ENCODE measurements at places on chromosomes 13 and 19.

DNA sequence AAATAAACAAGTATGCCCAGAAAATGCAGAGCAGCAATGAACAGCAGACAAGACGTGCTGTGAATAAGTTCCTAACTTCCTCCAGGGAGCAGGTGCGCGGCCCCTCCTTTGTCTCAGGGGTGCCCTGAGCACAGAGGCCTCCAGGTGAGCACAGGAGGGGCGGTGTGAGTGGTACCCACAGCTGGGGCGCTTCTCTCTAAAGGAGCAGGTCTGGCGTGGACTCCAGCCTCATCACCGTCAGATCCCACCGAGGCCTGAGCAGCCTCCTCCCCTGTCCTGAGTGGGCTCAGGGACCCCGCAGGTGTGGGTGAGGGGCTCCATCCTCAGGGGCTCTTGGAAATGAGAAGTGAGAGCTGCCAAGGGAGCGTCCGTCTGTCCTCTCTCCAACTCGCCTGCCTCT lies 3.2 kb downstream of the LILRA5 start:
- DNase-seq = no peak

GRCh38 chr19:18846862-18847548 lies 15.2 kb downstream of the UPF1 start:
- peak; percentile 62 for DNase-seq

DNA sequence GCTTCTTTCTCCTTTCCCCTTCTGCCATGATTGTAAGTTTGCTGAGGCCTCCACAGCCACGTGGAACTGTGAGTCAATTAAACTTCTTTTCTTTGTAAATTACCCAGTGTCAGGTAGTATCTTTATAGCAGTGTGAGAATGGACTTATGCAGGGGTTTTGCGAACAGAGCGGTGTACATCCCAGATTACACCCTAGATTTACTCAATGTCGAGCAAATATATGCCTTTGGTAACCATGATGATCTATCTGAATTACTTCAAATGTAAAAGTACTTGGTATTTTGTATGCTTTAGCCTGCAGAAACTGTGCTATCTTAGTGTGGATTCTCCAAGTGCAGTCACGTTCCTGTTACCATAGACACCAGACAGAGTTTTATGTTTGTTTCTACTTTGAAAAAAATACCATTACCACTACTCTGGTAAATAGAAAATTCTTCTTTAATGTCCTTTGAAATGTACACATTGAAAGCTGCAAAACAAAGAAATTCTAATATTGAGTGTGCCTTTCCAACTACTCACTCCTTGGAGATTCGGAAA lies 510.4 kb upstream of the ARGLU1 start:
- no peak for DNase-seq

- peak; percentile 93 for DNase-seq
Observed at GRCh38 chr19:10928563-10929401, at the start of the genes TIMM29 and YIPF2. Gene TIMM29, plus strand, starts transcription at chr19:10928811. Its CDS starts 12 bp downstream, at chr19:10928823. Gene YIPF2, minus strand, starts transcription at chr19:10928639. Its CDS starts 229 bp downstream, at chr19:10928410.

DNA sequence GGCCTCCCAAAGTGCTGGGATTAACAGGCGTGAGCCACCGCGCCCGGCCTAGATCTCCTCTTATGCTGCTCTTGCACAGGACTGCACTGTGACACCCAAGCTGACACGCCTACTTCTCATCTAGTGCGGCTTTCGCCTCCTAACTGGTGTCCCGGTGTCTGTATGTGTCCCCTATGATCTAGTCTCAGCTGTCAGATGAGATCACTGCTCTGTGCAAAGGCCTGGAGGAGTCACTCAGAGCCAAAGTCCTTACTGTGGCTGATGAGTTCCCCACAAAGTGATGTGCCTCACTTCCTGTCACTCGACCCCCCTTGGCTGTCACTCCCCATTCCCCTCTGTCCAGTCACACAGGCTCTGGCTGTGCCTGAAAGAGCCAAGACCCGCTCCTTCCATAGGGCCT lies 2.5 kb downstream of the ZNF556 start:
- DNase-seq = no peak

DNA sequence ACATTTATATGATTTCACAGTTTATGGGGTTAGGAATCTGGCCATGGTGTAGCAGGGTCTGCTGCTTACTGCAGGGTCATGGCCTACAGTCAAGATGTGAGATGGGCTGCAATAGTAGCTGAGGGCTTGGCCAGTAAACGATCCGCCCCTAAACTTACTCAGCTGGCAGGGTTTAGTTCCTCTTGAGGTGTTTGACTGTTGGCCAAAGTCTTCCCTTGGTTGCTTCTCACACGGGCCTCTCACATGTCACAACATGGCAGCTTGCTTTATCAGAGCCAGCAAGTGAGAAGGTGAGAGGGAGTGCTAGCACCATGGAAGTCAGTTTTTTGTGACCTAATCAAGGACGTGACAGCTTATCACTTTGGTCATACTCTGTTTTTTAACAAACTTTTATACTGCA lies 77.1 kb downstream of the DNAJC3 start:
- DNase-seq = no peak

DNA sequence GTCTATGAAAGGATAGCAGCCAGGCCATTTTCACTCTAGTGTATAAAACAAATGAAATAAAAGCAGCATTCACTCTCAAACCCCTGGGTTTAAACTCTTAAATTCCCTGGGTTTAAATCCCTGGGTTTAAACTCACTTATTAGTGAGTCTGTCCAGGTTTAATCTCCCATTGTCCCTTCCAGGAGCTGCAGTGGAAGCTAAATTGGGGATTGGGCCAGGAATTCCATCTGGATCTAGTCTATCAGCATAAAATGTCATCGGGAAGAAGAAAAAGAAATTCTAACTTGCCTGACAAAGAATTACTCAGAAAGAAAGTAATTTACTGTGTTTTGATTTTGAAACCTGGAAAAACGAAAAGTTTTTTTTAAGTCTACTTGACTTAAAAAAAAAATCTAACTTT lies 54.8 kb downstream of the FRY start:
- DNase-seq = no peak

DNA sequence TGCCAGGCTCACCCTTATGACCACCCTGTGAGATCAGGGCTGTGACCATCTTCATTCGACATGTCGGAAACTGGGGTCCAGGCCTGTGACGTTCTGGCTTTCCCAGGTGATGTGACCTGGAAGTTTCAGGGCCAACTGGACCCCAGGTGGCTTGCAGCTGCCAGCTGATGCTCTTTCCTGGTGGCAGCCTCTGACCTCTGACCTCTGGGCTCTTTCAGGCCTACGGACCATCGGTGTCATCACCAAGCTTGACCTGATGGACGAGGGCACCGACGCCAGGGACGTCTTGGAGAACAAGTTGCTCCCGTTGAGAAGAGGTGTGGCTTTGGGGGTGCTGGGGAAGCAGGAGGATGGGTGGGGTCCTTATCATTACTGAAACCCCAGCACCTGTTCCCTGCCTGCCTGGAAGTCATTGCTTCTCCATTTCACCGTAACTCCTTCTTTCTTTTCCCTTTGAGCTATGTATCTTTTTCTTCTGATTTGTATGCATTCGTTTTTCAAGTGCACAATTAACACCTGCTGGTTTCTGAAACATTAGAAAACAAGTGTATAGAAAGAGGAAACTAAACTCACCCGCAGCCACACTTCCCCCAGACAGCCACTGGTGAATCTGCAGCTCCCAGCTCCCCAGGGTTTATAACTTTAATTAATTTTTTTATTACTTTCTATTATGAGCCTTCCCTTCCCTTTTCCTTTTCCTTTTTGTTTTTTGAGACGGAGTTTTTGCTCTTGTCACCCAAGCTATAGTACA lies 58.9 kb downstream of the TMED1 start:
- no peak for DNase-seq

DNA sequence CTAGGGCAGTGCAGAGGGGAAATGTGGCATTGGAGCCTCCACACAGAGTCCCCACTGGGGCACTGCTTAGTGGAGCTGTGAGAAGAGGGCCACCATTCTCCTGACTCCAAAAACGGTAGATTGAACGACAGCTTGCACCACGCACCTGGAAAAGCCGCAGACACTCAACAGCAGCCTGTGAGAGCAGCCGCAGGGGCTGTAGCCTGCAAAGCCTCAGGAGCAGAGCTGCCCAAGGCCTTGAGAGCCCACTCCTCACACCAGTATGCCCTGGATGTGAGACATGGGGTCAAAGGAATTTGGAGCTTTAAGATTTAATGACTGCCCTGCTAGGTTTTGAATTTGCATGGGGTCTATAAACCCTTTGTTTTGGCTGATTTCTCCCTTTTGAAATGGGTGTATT lies 31.7 kb downstream of the NEK5 start:
- DNase-seq = no peak

- DNase-seq = no peak
Observed at GRCh38 chr13:36879218-36879938, 40.7 kb downstream of the SMAD9 start.

DNA sequence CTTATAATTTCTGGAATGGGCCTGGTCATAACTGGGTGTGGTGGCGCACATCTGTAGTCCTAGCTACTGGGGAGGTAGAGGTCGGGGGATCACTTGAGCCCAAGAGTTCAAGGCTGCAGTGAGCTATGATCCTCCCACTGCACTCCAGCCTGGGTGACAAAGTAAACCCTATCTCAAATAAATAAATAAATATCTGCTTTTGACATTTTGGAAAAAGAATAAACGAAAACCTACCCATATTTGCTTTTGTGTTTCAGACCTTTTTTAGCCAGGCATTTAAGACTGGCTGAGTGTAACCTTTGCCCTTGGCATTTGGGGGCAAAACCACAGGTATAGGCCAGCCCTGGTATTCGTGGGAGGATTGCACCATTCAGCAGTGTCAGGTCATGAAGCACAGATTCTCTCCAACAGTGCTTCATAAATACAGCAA lies 14.8 kb upstream of the RCBTB2 start:
- DNase-seq = no peak

GRCh38 chr19:38509027-38509426 lies 75.5 kb downstream of the RYR1 start:
- no peak for DNase-seq

DNA sequence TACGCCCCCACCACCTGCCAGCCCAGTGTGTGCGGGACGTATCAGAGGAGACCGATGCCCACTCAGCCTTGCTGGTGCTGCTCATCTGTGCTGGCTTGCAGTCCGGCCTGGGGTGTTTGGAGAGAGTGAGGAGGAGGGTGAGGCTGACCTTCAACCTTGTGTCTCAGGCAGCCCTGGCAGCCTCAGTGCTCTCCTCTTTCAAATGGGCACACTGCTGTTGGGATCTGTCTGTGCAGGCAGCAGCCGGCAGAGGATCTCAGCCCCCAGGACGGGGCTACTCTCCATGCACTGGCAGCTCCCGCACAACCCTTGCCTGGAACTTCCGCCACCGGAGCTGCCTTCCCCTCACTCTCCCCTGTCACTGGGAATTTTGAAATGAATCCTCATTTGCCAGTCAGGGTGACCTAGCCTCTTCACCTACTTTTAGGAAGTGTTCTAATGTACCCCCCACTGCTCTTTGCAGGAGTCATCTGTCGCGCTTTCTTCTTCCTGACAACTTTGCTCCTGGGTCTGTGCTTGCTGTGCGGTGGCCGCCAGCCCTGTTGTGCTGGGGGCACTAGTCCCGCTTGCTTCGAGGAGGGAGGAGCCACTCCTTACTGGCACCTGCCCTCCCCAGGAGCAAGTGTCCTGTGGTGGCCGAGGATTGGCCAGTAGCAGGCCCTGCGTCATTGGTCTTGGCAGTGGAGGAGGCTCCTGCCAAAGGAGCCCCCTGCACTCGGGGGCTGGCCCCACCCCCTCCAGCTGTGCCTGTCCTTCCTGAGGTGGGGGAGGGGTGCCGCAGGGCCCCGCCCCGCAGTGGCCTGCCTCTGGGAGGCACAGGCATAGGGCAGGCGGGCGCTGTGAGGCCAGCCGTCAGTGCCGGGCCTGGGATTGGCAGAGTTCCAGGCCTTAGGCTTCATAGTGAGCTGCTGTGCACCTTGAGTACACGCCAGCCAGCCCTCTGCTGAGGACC lies 53.4 kb downstream of the TSSK6 start:
- DNase-seq = peak; percentile 29

DNA sequence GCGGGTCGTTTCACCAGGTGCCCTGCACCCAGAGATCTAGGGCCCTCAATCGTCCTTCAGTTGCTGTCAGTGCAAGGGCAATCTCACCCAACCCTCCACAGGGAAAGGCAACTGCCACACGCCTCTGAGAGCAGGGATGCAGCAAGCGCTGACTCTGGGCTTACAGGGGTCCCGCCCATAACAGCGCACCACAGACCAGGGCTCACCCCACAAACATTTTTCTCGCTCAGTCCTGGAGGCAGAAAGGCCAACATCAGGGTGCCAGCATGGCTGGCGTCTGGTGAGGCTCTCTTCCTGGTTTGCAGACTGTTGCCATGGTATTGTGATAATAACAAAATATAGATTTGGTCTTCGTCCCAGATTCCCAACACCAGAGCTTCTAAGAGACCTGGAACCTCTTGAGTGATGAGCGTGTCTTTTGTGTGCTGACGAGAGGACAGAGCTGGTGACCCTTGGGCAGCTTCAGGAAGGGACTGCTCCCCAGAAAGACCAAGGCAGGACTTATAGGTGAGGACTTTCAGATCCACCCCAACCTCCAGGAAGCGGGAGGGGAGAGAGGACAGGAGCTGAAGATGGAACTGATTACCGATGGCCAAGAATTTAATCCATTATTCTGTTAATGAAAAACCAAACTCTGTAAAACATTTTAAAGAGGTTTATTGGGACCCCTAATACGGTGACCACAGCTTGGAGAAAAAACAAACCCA lies 51.3 kb downstream of the C13orf46 start:
- DNase-seq = no peak

DNA sequence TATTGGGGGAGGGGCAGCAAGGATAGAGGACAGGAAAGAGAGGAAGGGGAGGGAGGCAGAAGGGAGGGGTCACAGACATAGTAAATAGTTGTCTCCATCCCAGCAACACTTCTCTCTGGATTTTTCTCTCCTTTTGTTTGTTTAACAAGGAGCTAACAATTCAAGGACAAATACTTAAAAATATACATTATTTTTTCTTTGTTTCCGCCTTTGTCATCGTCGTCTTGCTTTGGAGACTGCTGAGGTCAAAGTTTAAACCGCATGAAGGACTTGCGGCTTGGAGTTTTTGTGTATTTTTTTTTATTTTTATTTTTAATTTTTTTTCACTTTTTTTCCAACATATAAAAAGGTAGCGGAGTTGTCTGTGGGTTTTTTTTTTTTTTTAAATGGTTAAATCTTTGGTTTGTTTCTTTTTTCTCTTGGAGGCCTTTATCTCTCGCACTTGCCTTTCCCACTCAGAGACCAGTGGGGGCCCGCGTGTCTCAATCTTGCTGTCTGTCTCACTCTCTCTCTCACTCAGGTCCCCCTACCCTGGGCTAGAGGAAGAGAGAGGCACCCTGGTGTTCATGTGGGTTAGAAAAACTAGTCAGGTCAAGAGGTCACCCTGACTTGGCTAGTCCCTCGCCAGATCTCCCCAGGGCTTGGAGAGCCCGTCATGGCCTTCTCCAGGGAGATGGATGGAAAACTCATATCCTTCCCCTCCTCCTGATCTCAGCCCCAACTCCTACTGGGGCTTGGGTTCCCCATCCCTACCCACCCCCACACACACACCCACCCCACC lies 11.0 kb downstream of the ZNF574 start:
- DNase-seq = no peak

GRCh38 chr19:54473071-54473891 lies at the start of gene CDC42EP5:
Gene CDC42EP5, minus strand, starts transcription at chr19:54473296. Its CDS starts 7,749 bp downstream, at chr19:54465547.
- no peak for DNase-seq

All from activated gamma-delta T cell treated with Interleukin-2 at 50 U/mL for 16 hours (primary cell).